ENCODE measurements at places on chromosomes 13 and 19.

DNA sequence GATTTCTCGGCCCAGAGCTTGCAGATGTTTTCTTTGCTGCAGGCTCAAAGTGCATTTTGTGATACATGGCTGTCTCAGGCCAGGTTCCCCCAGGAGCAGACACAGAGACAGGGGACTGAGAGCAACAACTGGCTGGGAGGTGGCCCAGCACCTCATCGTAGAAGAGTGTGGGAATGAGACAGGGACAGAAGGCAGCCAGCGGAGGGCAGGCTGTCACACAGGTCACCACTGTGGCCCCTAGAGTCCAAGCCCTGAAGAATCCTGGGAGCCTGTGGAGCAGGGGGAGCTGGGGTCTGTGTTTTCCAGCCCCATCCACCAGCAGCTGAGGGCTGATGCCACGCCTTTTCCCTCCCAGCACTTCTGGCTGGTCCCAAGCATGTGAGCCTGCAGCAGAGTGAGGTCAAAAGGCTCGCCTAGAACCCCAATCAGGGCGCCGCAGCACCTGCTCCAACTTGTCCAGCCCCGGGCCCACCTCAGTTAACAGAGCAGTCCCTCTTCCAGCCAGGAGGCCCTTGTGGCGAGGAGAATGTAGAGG, 723.8 kb downstream of the UQCRFS1 start:
- no peak for DNase-seq

DNA sequence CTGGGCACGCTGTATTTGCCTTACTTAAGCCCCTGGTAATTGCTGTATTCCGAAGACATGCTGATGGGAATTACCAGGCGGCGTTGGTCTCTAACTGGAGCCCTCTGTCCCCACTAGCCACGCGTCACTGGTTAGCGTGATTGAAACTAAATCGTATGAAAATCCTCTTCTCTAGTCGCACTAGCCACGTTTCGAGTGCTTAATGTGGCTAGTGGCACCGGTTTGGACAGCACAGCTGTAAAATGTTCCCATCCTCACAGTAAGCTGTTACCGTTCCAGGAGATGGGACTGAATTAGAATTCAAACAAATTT, 676 bp downstream of the BRCA2 start:
- no peak for DNase-seq

DNA sequence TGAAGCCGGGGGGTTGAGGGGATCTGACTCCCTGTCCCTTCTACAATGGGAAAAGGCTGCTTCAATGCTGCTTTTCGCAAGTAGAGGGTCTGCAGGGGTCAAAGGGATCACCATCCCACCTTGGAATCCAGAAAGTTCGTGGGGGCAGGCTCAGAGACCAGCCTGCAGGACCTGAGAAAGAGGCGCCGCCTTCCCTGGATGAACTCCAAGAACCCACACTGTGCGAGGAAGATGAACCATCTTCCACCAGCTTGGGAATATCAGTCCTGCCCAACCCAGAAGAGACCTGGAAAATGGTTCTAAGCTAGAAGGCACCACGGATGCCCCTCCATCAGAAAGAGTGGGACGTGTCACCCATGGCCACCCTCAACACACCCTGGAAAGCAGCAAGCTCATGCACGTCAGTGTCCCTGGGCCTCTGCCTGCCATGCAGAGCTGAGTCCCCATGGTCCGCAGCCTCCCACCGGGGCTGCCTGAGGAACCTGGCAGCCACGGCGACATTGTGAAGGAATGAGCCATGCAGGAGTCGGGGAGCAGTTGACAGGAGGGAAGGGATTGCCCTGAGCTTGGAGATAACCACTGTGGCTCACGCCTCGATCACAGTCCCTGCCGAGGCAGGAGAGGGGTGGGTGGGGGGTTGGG, 14.6 kb downstream of the RAB3D start:
- no peak for DNase-seq

- no peak for DNase-seq
Measured at GRCh38 chr13:44273991-44274770, 99.4 kb upstream of the SERP2 start.

GRCh38 chr13:59906413-59907049, 257.2 kb downstream of the DIAPH3 start:
- DNase-seq = no peak

DNA sequence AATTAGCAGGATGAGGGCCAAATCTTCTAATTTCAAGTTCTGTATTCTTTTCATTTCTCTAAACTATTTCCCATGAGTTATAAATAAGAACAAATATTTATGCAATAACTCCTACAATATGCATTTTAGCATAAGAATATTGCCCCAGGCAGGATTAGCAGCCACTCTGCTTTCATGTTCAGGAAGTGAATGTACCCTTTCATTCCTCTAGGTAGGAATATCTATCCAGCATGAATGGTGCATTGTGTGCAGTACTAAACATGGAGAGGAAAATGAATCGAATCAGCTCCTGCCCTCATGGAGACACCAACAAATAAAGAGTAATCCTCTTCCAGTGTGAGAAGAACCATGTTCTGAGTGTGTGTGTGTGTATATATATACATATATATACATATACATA, 41.0 kb downstream of the LHFPL6 start:
- DNase-seq = no peak

DNA sequence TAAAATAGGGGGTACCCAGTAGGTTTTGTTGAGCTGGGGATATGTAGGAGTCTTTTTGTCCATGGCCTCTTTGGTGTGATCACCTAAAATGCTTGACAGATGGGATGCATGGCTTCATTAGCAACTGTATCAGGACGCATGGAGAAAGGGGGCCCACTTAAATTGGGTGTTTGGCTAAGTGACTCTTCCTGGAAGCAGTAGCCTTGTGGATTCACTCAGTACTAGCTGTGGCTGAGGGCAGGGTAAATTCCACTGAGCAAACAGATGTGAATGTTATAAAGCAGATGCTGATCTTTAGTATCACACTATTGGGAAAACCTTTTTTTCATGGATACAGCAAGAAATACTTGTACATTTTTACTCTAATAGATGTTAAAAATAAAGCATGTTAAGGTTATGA, 140.0 kb downstream of the FGF14 start:
- no peak for DNase-seq

DNA sequence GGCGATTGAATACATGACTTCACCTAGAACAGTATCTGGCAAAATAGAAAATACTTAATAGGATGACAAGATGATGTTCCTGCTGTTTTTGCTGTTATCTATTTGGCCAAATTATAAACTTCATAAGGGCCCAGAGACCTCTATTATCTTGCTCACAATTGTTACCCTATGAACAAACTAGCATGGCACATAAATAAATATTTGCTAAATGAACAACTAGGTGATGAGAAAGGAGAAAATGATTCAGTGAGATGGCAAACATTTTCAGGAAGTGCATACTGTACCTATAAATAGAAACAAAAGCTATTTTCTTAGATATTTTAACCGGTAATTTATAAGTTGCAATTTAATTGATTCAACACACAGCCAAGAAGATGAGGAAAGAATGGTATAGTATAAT, 78.4 kb downstream of the FAM216B start:
- no peak for DNase-seq

DNA sequence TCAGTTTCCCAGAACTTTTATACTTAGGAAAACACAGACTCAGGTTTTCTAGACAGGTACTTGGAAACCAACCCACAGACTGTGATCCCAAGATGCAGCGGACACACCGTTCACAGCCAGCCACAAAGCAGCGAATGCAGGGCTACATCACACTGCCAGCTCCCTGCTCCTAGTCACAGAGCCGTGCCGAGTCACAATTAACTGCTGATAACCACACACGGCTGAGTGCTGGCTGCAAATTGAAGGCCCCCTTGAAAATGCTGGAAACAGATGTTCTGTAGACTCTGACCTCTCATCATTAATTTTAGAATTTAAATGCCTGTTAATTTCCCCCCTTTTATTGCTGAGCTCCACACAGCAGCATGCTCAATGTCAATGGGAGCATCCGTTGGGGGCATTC, 78.6 kb upstream of the SIAH3 start:
- no peak for DNase-seq

- DNase-seq = no peak
Measured at GRCh38 chr19:9848060-9848459, 12.9 kb downstream of the PIN1 start.

DNA sequence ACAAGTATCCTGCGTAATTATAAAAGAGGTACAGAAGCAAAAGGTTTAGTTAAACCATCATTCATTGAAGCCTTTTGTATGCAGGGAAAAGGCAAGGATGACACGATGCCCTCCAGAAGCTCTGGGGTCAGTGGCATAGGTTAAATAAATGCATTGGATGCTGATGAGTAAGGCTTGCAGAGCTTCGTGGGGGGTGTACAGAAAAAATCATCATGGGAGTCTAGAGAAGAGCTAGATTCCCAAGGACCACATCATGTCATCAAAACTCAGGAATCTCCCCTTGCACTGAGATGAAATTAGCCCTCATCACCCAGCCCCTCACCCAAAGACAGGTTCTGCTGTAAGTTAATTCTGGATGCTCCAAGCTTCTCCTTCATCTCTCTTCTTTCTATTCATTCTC, 8.3 kb downstream of the FPR1 start:
- DNase-seq = no peak

DNA sequence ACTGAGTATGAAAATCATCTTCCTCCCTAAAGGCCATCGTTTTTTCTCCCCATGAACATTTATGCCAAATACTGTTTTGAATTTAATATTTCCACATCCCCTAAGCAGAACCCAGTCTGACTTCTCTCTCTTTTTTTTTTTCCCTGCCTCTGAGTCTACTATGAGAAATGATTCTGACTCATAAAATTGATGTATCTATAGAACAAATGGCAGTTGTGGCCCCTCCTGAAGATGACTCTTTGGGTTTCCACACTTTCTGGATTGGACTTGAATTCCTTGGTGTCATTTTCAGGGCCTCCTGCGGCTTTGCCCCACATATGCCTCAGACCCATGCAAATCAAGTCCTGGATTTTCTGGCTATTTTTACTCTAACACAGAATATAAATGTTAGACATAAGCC, 22.7 kb upstream of the NAXD start:
- DNase-seq = no peak

- DNase-seq = no peak
Measured at GRCh38 chr13:27922883-27923612, 3.2 kb downstream of the PDX1 start.

DNA sequence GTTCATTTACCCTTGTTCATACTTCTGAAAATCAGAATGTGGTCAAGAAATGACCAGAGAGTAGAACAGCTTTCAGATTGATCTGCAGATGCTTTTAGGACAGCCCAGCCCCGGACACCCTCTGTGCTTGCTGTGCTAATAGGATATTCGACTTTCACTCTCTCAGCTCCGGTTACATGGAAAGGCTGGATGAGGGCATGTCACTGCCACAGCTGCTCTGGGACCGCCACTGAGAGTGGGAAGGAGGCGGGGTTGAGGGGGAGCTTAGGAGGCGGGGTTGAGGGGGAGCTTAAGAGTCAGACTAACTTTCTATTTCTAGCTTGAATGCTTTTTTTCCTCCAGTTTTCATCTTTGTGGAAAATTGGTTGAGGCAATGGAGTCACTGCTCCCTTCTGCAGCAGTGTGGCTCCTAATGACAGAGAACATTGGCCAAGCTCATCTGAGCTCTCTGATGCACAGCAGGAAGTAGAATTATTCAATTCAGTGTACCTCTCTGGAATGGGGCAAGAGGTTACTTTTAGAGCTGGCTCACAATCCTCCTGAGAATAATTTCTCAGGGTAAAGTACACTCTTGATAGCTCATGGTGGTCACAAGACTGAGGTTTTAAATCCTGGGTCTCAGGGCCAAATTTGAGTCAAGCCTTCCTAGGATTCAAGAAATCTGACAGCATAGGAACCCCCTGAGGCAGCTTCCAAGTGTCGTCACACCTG, 74.6 kb upstream of the NPAS1 start:
- no peak for DNase-seq

DNA sequence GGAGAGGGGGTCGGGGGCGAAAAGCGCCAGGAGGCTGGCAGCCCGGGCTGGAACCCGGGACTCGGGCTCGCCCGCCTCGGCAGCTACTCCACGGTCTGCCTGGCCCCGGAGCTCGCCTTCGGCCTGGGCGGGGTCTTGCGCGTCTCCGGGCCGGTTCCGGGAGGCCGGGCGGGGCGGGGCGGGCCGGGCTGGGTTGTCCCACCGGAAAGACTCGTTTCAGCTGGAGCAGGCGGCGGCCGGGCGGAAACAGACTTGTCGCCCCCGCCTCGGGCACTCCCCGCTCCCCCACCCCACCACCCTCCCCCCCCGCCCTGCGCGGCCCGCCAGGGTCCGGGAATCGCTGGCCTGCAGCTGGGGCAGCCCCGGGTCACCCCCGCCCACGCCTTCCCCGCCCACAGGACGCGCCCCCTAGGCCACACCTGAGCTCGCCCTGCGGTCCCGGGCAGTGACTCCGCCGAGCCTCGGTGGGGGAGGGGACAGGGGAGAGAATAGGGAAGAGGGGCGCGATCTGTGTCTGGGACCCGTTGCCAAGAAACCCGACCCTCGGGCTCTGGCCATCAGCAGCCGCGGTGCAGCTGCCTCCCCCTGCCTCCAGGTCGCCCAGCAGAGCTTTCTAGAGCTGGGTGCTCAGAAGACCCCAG, 109.4 kb downstream of the KCTD15 start:
- no peak for DNase-seq

Data from NCI-H446 treated with DMSO at 0.1 percent for 48 hours (cell line).